Activated CD8-positive, alpha-beta T cell treated with anti-CD3 and anti-CD28 coated beads for 36 hours (primary cell): ENCODE measurements at places on chromosomes 5 and 9. TPM values are rescaled to one million over a fixed set of nuclear protein-coding genes. Genes with fewer than 3 reads are reported as not detected.

- DNase-seq, result no peak
These were observed 14.0 kb downstream of the ACTBL2 start for GRCh38 chr5:57468481-57469163.

DNA sequence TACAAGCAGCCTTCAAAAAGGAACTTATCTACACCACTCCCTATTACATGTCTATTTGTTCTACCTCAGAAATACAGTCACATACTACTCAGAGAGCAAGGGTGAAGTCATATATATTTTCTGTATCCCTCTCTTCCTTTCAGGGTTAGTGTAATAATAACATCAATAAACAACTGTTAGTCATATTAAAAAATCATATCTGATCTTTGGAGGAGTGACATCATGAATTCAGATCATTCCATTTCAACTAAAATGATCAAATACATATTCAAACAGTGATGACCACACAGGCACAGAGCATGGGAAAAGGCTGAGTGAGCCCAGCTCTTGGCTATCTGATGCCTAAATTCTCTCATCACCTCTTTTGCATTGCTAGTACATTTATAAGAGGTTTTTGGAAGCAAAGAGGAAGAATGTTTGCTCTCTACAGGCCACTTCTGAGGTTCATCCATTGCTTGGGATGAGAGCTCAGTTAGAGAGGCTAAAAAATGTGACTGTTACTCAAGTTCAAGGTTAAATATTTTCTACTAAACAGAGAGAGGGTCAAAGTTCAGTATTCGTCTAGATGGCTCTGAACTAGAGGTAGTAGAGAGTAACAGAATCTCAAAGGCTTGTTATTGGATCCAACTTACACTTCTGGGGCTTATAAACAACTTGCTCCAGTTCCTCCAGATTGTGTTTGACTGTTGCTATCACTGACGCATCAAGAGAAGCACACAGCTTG, 39.0 kb downstream of the RIGI start:
- no peak for DNase-seq

GRCh38 chr5:6827526-6828219, 114.4 kb downstream of the TENT4A start:
- peak; percentile 65 for DNase-seq

GRCh38 chr5:157378509-157378908, 81.5 kb upstream of the NIPAL4 start:
- no peak for DNase-seq

DNA sequence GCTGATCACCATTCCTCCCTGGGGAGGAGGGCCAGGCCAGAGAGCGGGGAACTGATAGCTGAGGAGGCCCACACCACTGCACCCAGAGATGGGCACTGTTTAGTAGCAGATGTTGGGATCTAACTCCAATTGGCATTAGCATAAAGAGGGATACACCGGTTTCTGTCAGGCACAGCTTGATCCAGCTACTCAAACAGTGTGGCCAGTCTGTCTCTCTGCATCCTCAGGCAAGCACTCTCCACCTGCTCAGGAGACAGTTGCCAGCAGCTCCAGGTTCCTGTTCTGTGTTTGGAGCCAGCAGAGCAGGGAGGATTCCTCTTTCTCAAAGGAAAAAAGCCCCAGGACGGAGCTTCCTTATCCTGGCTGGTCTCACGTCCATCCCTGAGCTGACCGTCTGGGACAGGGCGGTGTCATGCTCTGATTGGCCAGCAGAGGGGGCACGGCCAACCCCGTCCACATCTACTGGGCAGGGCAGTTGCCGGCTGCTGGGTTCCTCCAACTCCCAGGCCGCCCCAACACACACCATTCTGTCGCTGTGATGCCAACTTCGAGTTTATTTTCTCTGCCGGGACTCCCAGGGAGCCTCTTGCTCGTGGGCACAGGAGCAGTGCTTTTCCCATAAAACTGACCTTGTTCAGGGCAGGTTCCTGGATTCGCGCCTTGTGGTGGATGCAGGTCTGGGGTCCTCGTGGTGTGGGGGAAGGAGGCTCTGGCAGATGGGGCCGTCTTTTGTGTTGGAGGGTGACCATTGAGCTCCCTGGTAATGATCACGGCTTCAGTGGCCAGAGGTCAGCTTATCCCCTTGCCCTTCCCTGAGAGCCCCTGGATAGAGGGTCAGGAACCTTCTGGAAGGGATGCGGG, 47.9 kb downstream of the COL5A1 start:
- peak; percentile 27 for DNase-seq

PDGFRB gene
- total RNA-seq, result 0.74 TPM
